SK-N-SH treated with all-trans-retinoic acid at 6 μM for 48 hours (cell line): ENCODE measurements at places on chromosomes 16 and 17.

DNA sequence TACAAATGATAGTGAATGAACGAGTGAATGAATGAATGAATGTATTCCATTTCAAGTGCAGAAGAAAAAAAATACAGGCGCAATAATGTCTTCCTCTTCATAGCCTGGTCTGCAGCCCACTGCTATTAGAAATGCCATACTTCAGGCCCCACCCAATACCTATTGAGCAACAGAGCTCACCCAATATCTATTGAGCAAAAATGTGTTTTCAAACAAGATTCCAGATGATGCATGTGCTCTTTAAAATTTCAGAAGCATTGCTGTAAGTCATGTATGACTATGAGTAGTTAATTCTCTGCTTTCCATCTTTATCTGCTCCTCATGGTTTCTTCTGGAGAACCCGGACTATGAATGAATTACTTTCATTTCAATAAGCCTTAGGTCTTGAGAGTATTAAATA, 308.2 kb downstream of the XYLT1 start:
- no peak for ATAC-seq

DNA sequence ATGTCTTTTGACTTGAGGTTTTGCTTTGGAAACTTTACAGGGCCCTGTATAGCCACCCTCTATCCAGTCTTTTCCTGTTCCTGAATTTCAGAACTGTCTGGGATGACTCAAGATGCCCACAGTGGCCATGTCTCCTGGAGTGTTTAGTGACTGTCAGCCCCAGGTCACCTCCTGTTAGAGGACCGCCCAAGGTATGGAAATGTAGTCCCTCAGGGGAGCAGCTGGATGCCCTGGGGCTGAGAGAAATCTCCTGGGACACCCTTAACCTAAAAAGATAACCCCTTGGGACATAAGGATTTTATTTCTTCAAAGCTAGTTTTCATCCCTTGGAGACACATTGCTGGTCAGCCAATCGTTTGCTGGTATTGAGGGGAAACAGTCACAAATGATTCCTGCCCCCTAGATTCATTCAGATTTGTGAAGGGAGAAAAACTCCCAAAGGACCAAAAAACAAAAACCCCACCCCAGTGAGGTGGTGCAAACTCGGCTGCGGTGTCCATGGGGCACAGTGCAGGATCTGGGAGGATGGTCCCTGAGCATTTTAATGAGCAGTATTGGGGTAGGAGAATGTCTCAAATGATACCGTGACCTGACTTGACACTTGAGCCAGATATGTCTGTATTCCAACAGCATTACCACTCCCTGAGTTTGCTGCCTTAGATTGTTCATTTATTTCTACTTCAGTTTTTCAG, 1.7 kb downstream of the ZNF267 start:
- ATAC-seq: no peak

DNA sequence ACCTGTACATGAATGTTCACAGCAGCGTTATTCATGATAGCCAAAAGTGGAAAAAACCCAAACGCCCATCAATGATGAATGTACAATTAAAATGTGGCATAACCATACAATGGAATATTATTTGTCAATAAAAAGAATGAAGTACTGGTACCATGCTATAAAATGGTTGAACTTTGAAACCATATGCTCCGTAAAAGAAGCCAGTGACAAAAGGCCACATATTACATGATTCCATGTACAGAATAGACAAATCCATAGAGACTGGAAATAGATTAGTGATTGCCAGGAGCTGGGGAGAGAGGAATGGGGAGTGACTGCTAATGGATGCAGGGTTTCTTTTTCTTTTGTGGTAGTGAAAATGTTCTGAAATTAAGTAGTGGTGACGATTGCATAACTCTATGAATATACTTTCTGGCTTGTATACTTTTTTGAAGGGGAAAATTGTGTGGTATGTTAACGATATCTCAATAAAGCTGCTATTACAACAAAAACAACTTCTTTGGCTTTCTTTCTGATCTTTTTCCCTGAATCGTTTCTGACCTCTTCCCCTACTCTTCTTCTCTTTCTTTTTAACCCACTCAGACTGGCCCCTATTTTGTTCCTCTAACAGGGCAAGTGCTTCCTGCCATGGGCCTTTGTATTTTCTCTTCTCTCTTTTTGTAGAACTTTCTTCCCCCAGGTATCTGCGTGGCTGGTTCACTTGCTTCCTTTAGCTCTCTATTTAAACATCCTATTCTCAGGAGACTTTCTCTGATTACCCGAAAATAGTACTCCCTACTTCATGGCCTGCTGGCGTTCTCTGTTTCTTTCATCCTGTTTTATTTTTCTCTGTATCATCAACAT, 67.9 kb downstream of the FTO start:
- no peak for ATAC-seq

DNA sequence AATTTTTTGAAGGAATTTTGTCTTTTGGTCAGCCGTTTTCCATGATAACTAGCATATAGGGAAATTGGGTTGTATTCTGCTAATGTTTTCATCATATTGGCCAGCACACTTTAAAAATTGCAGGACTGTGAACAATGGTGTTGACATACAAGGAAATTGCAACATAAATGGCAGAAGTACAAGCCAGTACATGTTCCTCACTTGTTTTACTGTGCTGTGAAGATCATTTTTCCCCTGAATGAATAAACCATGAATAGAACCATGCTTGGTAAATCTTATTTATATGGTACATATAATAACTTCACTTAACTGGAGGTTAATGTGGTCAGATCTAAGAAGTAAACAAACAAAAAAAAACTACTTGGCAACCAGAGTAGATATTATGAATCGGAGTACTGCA, 22.8 kb downstream of the OMG start:
- no peak for ATAC-seq

DNA sequence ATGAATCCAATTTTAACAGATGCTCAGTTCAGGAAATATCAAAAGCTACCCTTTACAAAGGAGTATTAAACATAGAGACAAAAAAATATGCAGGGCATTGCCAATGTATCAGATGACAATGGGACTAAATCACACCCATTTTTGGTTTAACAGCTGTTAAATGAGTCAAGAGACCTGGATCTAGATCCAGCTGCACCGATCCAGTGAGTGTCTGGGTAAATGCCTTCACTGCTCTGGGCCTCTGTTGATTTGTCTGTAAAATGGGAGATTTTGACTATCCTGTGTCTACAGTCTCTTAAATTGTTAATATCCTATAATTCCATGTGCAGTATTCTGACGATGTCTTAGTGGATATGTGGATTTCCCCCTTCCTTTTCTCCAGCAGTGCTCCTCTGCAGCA, 16.4 kb downstream of the KRT23 start:
- ATAC-seq: no peak

GRCh38 chr16:24499193-24499814, 40.1 kb upstream of the RBBP6 start:
- ATAC-seq: peak; percentile 88

GRCh38 chr16:53905028-53905427, 201.1 kb downstream of the FTO start:
- peak; percentile 21; the same call in 2 of the 3 replicates for ATAC-seq

- ATAC-seq: no peak
These were observed 232.3 kb upstream of the CIBAR2 start for GRCh38 chr16:85344502-85345128.

DNA sequence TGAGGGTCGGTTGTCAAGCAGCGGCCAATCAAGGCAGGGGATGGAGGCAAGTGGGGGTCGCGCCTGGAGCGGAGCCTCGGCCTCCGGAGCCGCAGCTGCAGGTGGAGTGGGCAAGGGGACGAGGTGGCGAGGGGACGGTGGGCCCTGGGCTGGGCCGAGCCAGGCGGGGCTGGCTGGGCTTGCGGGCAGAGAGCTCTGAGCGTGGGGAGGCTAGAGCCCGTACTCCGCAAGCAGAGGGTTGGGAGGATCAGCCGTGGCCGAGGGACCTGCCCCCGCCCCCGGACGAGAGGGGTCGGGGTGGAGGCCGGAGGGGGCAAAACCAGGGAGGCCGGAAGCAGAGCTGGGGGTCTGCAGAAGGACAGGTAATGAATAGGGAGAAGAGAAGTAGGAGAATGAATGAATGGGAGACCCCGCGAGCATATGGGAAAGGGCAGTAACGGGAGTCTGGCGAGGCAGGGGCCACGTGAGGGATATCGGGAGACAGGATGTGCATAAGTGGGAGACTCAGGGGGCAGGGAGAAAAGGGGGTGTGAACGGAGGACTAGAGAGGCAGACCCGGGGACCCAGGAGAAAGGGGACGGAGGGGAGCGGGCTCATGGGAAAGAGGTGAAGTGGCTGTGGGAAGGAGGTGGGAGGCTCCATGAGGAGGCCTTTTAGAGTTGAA, at the start of gene KATNB1:
Gene KATNB1 (plus strand): TSS at position 16 of the 664 bp plus-strand sequence. CDS start 1,474 bp downstream, outside the sequence.
- peak; percentile 37 for ATAC-seq

DNA sequence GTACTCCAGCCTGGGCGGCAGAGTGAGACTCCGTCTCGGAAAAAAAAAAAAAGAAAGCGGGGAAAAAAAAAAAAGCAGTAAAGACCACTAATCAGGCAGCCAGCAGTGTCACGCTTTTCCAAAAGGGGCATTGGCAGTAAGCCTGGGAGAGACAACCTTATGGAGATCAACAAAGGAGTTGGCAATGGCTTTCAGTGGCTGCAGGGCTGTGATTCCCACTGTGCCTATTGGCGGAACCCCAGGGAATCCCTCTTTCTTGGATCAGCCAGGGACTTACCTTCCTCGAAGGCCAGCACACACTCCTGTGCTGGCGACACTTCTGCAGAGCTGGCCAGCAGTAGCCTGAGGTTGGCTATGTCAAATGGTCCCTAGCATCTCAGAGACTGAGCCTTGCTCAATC, 43.2 kb upstream of the ZFHX3 start:
- ATAC-seq: no peak

DNA sequence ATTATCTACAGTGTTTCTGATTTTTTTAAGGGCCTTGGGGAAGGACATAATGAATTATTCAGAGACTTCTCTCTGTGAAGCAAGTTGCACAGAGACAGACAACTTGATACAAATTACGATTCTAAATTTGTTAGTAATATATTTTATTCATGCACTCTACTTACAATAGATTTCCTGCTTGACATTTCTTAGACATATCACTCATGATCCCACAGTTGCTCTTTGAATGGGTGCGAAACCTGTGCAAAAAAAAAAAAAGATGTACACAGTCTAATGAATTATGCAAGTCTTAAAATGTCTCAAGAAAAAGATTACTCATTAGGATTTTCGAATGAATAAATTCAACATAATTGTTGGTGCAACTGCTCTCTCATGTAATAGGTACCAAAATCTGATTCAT, 254.8 kb downstream of the PRKCA start:
- no peak for ATAC-seq

DNA sequence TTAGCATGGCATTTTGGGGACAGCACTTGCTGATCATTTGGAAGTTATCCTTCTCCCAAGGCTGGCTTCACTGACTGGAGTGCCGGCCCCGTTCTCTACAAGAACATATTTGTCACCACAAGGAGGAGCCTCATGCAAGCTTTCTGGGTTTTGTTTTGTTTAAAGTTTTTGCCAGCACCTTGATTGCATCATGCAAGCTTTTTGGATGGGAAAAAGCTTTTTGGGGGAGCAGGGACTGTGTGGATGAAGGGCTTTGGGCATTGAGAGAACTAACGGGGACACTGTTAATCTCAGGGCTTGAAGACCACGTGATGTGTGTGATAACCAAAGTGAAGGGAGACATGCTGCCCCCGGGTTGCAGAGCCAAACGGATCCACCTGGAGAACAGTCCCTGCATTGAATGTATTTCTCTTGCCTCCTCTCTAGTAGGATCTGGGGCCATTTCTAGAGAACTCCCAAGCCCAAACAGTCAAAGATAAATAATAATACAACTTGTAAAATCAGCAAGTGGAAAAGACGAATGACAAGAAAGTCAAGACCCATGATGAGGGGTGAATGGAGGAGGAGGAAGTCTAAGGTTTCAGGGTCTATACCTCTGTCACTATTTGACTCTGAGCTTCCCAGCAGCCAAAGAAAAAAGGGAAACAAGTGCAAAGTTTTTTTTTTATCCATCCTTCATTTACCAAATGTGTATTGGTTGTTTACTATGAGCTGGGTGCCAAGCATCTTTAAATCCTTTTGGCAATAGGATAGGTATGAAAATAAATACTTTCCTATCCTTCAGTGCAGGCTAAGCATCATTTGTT, 17.2 kb downstream of the TMEM114 start:
- ATAC-seq: peak; percentile 53; the same call in 2 of the 3 replicates

- peak; percentile 81 for ATAC-seq
These were observed 106.2 kb downstream of the N4BP1 start for GRCh38 chr16:48503779-48504178.

DNA sequence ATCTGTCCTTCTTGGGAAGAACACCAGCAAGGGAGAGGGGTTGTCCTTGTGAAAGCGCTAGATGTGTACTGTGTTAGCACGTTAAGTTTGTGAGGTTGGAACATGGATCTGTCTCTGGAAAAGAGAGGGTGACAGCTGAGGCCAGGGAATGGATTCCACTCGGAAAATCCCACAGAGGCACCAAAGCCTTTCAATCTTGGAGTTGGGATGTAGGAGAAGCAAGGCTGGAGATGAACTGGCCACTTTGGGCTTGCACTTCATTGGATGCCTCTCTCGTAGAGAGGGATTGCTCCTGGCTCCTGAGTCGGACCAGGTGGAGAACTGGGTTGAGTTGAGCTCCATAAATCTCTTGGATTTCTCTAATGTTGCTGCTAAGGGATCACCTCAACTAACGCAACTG, 67.2 kb downstream of the CCDC182 start:
- ATAC-seq: no peak

- peak; percentile 82 for ATAC-seq
These were observed 146.3 kb upstream of the FOXF1 start for GRCh38 chr16:86363836-86364618.

DNA sequence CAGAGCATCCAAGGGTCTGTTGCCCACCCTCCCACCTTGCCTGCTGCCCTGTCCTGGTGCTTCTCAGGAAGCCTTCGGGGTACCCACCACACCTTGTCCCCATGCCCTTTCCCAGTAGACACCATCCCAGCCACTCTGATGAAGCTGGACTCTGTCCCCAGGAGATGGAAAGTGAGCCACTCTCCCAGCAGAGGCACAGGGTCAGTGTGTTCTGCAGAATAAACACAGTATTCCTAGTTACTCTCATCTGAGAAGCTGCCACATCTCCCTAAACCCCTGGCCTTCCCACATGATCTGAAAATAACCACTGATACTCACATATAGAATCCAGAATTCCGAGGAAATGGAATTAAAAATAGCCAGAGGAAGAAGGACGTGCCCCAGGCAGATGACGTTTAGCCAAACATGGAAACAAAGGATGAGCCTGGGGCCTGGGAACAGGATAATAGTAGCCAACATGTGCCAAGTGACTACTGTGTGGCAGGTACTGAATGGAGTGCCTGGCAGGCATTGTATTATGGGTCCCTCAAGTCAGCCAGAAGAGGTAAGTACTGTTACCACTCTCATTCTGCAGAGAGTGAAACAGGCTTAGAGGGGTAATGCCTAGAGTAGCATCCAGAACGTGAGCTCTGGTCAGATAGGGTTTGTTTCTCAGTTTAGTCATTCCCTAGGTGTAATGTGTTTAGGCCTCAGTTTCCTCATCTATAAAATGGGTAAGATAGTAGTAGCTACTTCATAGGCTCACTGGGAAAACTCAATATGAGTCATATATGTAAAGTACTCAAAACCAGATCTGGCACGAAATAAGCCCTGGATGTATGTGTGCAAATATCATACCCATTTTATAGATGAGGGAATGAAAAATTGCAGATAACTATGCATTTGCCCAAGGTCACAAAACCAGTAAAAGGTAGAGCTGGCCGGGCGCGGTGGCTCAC, 20.8 kb upstream of the PEMT start:
- ATAC-seq: no peak

- peak; percentile 68 for ATAC-seq
These were observed 645 bp upstream of the ELMO3 start for GRCh38 chr16:67198238-67198734.

GRCh38 chr17:79301469-79301868, 226.8 kb downstream of the ENGASE start:
- no peak for ATAC-seq

GRCh38 chr17:73474370-73474988, 162.7 kb upstream of the CDC42EP4 start:
- ATAC-seq: peak; percentile 70

GRCh38 chr17:35315971-35316370, 57.5 kb downstream of the SLFN11 start:
- ATAC-seq: no peak
